Kasumi-1 (cell line): ENCODE measurements at places on chromosomes 16 and 17.

DNA sequence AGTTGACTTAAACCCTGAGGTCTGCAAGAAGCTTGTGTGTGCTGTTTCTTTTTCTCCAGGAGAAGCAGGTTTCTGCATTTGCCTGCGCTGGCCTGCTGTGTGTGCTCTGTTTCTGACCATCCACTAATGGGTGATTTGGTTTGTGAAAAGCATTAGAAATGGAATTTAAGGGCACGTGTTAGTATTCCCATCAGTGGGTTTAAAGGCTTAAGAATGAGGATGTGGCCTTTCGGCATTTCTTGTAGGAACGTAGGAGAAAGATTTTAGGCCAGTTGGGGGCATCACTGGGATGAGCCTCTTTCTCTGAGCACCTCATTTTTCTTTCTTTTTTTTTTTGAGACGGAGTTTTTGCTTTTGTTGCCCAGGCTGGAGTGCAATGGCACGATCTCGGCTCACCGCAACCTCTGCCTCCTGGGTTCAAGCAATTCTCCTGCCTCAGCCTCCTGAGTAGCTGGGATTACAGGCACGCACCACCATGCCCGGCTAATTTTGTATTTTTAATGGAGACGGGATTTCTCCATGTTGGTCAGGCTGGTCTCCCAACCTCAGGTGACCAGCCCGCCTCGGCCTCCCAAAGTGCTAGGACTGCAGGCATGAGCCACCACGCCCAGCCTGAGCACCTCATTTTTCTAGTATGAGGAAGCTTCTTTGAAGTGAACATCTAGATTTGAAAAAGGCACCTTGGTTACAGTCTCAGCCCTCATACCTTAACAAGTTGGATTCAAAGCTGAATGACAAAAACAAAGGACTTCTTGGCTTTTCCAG, 110.3 kb downstream of the BANP start:
- no peak for DNase-seq

GRCh38 chr16:30040221-30040620, 9.2 kb upstream of the TLCD3B start:
- peak; percentile 43 for DNase-seq

DNA sequence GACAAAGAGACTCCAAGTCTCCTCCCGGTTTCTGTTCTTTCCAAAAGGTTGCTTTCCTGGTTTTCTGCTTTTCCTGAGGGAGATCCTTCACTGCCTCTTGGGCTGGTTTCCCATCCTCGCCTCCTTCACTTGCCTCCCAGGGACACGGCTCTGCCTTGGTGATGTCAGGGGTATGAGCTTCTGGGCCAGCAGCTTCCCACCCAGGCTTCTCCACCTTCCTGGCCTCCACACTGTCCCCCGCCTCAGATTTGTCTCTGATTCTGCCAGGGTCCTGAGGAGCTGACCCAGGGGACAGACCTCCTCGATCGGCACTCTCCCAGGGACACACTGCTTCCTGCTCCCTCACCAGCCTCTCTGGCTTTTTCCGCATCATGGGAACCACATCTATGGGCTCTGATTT, 14.5 kb downstream of the GPR179 start:
- no peak for DNase-seq

GRCh38 chr16:81901484-81901883, 109.8 kb downstream of the SDR42E1 start:
- no peak for DNase-seq

DNA sequence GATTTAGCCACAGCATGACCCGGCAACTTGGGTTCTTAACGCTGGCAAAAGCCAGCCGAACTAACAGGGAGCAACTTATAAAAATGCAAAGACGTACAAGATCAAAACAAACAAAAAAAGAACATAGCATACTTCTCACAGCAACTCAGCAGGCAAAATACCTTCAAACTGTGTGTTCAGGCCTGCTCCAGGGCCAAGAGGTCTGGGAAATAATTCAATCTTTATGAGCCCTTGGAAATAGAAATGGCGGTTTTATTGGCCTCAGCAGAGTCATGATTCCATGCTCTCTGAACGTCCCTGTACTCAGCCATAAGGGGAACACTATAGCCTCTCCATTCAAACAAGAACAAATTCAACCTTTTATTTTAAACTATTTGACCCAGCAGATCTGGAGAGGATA, 101.3 kb upstream of the C17orf78 start:
- no peak for DNase-seq

- no peak for DNase-seq
Observed at GRCh38 chr17:17253406-17253805, 16.4 kb upstream of the FLCN start.

DNA sequence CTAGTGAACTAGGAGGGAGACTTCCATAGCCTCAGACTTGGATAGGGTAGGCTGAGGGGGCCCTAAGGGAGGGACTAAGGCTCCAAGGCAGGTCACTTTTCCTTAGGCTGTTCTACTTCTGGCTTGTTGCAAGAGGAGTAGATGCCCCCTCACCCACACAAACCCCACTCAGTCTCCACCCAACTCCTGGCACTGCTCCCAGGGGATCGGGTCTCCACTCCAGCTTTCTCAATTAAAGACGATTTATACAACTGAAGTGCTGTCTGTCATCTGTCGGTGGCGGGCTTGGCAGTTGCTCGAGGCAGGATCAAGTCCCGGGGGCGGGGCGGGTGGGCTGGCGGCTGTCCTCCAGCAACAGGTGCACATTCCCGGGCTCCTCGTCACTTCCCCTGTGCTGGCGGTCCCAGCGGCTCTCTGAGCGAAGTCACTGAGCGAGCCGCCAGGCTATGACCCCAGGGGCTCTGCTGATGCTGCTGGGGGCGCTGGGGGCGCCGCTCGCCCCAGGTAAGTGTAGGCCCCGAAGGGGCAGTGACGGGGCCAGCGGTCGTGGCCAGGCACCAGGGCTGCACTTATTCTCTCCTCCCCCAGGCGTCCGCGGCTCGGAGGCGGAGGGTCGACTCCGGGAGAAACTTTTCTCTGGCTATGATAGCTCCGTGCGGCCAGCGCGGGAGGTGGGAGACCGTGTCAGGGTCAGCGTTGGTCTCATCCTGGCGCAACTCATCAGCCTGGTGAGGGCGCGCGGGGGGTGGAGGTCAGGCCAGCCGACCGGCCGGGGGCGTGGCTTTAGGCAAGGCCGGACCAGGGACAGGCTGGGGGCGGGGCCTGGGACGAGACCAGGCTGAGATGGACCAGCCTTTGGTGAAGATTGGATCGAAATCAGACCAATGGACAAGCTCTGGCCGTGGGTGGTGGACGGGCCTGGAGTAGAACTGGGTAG, at the start of gene CHRNB1:
Gene CHRNB1, plus strand, starts transcription at position 380 of the 937 bp plus-strand sequence. Its CDS starts 67 bp downstream, at position 447.
- no peak for DNase-seq
